ENCODE measurements at places on chromosomes 7 and 10. TPM values are rescaled to one million over a fixed set of nuclear protein-coding genes. Genes with fewer than 3 reads are reported as not detected.

DNA sequence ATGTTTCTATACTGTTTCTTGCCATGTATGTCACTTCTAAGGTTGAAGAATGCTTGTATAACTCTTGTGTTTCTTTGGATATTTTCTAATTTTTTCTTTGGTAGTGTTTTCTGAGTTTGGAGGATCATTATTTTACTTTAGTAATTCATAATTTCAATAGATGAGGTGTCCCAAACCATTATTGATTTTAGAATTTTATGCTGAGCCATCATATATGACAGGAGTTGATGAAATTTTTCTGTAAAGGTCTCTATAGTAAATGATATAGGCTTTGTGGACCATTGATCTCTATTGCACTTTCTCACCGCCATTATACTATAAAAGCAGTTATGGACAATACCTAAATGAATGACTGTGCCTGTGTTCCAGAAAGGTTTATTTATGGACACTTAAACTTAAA is 183.3 kb upstream of the PPP1R3A start:
- H3K4me1 ChIP-seq = peaks cover 8% of the 10 kb centered on the region
- DNase-seq = no peak
- no peaks in the 10 kb centered on the region for H3K27me3 ChIP-seq

OPN1SW gene
- total RNA-seq = not detected

GRCh38 chr7:1020849-1021251 is 23.5 kb upstream of the GPR146 start:
- H3K27ac ChIP-seq = no peak overlapping the region
- no peaks in the 10 kb centered on the region for H3K36me3 ChIP-seq
- no peaks in the 10 kb centered on the region for H3K27me3 ChIP-seq
- H3K4me1 ChIP-seq = peaks cover 13% of the 10 kb centered on the region
- H3K4me3 ChIP-seq = no peak overlapping the region

DNA sequence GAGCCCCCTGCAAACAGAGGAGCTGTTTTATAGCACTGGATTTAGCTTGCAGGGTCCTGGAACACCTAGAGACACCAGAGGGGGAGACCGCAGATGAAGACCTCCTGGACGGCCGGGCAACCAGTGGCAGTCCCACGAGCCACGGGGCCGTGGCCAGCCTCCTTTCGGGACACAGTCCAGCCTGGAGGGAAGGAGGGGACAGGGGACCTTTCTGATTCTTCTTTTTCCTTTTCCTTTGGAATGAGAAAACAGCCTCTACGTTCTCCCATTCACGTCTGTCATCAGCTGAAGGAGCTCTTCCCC is 35.4 kb upstream of the FAM20C start:
- H3K4me1 ChIP-seq = no peaks in the 10 kb centered on the region
- H3K36me3 ChIP-seq = no peaks in the 10 kb centered on the region
- DNase-seq = no peak
- no peaks in the 10 kb centered on the region for H3K27me3 ChIP-seq
- H3K27ac ChIP-seq = no peak overlapping the region

DNA sequence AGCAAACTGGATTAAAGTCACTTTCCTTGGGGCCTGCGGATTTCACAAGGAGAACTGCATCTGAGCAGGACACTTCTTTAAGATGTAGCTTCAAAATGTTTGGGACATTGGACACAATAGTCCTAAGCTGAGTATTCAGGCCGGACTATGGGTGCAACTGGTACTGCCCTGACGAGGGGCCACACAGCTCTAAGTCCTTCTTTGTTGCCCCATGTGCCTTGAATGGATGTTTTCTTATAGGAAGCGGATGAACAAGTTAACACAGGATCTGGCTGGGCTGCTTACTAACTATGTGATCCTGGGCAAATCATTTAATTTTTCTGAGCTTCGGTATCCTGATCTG is 147.8 kb upstream of the KLF14 start:
- DNase-seq = no peak
- H3K36me3 ChIP-seq = peaks cover 25% of the 10 kb centered on the region
- no peak overlapping the region for H3K27ac ChIP-seq
- no peaks in the 10 kb centered on the region for H3K27me3 ChIP-seq
- H3K4me1 ChIP-seq = no peaks in the 10 kb centered on the region
- no peak overlapping the region for H3K4me3 ChIP-seq

DNA sequence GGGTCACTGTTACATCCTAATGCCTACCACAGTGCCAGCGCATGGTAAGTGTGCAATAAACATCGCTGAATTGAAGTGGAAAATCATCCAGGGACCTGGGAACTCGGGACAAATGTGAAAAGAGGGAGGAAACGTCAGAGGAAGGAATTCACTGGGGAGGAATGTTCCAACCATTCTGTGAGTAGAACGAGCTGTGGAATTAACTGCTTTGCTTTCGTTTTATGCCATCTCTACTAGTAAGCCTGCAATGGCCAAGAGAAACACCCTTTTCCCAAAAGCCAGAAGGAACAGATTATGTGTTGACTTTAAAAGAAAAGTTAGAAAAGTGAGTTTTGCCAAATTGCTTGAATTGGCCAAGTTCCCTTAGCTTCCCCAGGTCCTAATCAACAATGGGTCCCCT is 1044.9 kb downstream of the TYW1 start:
- H3K36me3 ChIP-seq = no peaks in the 10 kb centered on the region
- no peak overlapping the region for H3K4me3 ChIP-seq
- no peak for DNase-seq
- H3K27ac ChIP-seq = no peak overlapping the region

BCAP29 gene
- total RNA-seq = 15.4 TPM

GRCh38 chr7:94249631-94250030 is 145.1 kb upstream of the COL1A2 start:
- no peak overlapping the region for H3K27ac ChIP-seq
- no peaks in the 10 kb centered on the region for H3K27me3 ChIP-seq
- no peak overlapping the region for H3K4me3 ChIP-seq

GRCh38 chr10:115654961-115655360 is 561.8 kb downstream of the ATRNL1 start:
- no peaks in the 10 kb centered on the region for H3K27me3 ChIP-seq
- DNase-seq = no peak
- no peak overlapping the region for H3K4me3 ChIP-seq

DNA sequence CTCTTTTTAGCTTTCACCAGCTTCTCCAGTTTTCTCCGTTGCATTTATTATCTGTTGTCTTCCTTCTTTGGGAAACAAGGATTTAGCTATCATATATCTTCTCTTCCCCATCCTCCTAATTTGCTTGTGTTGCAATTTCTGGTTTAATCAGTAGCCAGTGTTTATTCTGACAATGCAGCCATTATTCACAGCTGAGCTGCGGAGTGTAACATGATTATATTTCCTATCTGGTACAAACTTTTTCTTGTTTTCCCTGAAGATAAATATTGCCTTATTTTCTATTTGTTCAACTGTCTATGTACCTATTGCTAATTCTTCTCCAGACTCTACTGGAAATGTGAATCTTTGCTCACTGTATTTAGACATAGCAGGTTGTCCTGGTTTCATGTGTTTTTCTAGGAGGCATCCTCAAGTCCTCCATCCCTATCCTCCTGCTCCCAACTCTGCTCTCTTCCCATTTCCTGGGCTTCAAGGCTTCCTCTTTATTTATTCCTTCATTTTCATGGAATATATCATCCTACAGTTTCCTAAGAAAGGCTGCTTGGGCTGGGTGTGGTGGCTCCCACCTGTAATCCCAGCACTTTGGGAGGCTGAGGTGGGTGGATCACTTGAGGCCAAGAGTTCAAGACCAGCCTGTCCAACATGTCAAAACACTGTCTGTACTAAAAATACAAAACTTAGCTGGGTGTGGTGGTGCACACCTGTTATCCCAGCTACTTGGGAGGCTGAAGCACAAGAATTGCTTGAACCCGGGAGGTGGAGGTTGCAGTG is 72.4 kb upstream of the KDM7A start:
- H3K4me3 ChIP-seq = no peak overlapping the region
- no peaks in the 10 kb centered on the region for H3K27me3 ChIP-seq
- H3K27ac ChIP-seq = no peak overlapping the region
- no peaks in the 10 kb centered on the region for H3K4me1 ChIP-seq

INPP5A gene
- total RNA-seq = 8.9 TPM

DNA sequence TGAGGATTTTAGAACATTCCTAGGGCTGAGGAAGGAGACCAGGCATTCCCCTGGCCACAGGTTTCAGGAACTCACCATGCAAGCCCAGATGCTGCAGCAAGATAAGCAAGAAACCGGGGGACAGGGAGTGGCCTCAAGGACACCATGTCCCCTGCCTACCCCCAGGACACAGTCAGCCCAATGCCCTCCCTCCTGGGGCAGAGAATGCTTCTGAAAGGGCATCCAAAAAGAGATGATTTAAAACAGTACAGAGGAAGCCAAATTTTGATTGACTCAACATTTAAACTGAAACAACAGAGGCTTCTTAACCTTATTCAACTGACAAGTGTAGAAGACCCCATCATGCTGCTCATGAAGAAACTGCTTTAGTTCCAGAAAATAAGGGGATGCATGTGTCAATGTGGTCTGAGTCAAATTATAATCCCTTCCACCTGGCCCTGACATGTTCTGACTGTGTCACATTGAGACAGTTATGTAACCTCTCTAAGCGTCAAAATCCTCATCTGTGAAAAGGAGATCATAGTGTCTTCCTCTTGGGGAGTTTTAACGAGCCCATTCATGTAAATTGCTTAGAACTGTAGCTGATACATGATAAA is 60.0 kb downstream of the ICA1 start:
- H3K27me3 ChIP-seq = no peaks in the 10 kb centered on the region
- no peaks in the 10 kb centered on the region for H3K36me3 ChIP-seq
- no peak for DNase-seq

DNA sequence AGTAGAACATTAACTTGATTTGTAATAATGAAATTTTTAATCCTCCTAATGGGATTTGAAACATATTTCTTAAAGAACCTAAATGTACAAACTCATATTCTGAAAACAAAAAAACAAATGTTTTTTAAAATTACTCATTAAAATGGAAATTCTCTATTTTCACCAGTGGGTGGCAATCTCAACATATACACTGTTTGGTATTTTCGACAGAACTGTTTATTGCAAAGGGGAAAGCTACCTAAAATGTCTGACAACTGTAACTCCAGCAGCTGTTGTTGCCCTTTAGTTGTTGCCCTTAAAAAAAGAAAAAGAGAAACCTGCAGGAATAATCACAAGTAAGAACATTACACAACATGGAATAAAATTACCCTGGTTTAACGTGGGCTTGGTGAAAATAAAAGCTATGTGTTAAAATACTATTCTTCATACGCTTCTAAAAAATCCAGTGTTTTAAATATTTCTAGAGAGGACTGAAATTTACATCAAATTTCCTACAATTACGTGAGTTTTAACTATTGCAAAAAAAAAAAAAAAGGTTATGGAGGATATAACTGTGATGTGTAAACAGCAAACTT is 54.5 kb downstream of the COL1A2 start:
- no peak overlapping the region for H3K4me3 ChIP-seq
- no peak overlapping the region for H3K27ac ChIP-seq

KCNIP2 gene
- 0.67 TPM for total RNA-seq

GRCh38 chr10:608331-609261 is 80.9 kb downstream of the DIP2C start:
- no peak overlapping the region for H3K27ac ChIP-seq
- H3K4me1 ChIP-seq = peaks cover 19% of the 10 kb centered on the region
- H3K27me3 ChIP-seq = no peaks in the 10 kb centered on the region
- DNase-seq = no peak
- H3K4me3 ChIP-seq = no peak overlapping the region

DNA sequence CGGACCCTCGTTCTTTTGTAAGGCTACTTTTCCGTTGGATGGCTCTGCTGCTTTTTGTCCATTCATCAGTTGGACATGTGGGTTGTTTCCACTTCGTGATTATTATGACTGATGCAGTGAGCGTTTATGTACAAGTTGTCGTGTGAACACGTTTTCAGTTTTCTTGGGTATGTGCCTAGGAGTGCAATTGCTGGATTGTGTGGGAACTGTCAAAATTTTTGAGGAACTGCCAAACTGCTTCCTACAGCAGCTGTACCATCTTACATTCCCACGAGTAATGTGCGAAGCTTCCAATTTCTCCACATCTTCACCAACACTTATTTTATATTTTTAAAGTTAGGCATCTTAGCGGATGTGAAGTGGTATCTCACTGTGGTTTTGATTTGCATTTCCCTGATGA is 10.4 kb downstream of the FKBP6 start:
- H3K27me3 ChIP-seq = no peaks in the 10 kb centered on the region
- DNase-seq = no peak
- no peaks in the 10 kb centered on the region for H3K4me1 ChIP-seq
- H3K27ac ChIP-seq = no peak overlapping the region

DNA sequence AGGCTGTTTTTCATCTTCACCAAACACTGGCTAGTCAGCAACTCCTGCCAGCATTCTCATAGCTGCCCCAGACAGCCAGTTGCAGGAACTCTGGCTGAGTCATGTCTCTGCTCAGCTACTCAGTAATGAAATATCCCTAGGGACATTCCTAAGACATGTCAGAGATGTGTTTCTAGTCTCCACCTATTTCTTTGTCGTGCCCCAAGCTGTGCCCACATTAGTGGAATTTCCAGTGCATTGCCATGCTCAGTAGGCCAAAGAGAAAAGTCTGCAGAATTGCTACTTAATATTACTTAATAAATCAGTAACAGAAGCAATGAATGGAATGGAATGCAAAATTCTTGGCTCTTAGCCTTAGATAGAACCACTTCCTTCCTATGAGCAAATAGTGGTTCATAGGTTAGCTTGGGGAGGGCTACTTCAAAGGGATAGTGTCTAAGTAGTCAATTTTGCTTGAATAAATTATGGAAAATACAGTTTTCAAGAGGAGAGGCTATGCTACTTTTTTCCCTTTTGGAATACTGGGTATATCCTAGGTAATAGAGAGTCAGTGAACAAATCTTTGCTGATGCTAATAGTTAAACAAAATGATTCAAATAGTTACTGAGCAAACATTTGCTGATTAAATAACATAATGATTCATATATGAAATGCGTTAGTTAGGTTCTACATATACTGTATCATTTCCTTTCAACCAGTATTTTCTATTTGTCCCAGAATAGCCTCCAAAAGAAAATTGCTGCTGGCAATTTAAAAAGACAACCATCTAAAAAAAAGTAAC is 23.6 kb upstream of the SEMA3C start:
- H3K4me3 ChIP-seq = no peak overlapping the region
- no peaks in the 10 kb centered on the region for H3K36me3 ChIP-seq
- H3K27ac ChIP-seq = no peak overlapping the region
- H3K27me3 ChIP-seq = no peaks in the 10 kb centered on the region

TMEM213 gene
- 0.09 TPM for total RNA-seq

GRCh38 chr7:20510573-20510900 is 104.9 kb upstream of the ABCB5 start:
- H3K36me3 ChIP-seq = no peaks in the 10 kb centered on the region
- no peak for DNase-seq
- no peaks in the 10 kb centered on the region for H3K4me1 ChIP-seq
- H3K27ac ChIP-seq = no peak overlapping the region

CYP26C1 gene
- total RNA-seq = 0.14 TPM

VSTM2A gene
- total RNA-seq = 0.12 TPM

GRCh38 chr7:158404031-158404761 is 183.4 kb downstream of the PTPRN2 start:
- H3K36me3 ChIP-seq = no peaks in the 10 kb centered on the region
- no peak overlapping the region for H3K4me3 ChIP-seq
- no peak overlapping the region for H3K27ac ChIP-seq
- no peak for DNase-seq
- no peaks in the 10 kb centered on the region for H3K4me1 ChIP-seq

SUN3 gene
- not detected for total RNA-seq

PDZD7 gene
- total RNA-seq = 0.20 TPM

KLF14 gene
- 0.40 TPM for total RNA-seq

GRCh38 chr7:92226981-92227380 is 18.7 kb downstream of the KRIT1 start:
- H3K27ac ChIP-seq = no peak overlapping the region
- H3K27me3 ChIP-seq = no peaks in the 10 kb centered on the region
- no peaks in the 10 kb centered on the region for H3K4me1 ChIP-seq
- peaks cover 3% of the 10 kb centered on the region for H3K36me3 ChIP-seq
- DNase-seq = no peak
- H3K4me3 ChIP-seq = no peak overlapping the region

OPN4 gene
- not detected for total RNA-seq
